ENCODE measurements at places on chromosomes 16 and 17. TPM values are rescaled to one million over a fixed set of nuclear protein-coding genes. Genes with fewer than 3 reads are reported as not detected.

DNA sequence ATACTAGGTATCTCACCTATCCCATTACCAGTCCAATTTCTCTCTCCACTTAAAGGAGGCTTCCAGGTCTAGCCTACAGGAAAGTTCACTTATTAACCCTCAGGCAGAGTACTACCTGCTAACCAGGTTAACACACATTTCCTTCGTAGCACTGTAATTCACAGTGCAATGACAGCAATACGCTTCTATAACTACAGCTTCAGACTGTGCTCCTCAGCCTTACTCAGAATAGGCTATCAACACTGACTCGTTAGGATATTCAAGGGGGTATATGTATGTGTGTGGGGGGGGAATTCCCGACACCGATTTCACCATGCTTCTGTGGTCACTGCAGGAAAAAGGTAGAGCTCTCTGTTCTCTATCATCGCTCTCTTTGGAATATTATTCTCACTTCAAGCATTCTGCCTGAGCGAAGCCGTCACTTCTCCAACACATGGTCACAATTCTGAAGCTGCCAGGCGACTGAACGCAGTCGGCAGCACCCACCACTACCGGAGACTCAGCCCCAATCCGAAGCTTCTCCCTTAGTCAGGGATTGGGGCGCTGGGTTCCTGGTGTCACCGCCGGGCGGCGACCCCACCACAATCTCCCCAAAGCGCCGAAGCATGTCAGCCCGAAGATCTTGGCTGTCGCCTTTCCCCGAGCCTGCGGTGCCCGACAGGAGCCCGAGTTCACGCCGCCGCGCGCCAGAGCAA lies 618 bp downstream of the GGA3 start:
- peak overlapping the region; percentile 99 for H3K4me3 ChIP-seq
- no peaks in the 10 kb centered on the region for H3K36me3 ChIP-seq
- no peaks in the 10 kb centered on the region for H3K27me3 ChIP-seq
- peak overlapping the region; percentile 100 for H3K27ac ChIP-seq

DNA sequence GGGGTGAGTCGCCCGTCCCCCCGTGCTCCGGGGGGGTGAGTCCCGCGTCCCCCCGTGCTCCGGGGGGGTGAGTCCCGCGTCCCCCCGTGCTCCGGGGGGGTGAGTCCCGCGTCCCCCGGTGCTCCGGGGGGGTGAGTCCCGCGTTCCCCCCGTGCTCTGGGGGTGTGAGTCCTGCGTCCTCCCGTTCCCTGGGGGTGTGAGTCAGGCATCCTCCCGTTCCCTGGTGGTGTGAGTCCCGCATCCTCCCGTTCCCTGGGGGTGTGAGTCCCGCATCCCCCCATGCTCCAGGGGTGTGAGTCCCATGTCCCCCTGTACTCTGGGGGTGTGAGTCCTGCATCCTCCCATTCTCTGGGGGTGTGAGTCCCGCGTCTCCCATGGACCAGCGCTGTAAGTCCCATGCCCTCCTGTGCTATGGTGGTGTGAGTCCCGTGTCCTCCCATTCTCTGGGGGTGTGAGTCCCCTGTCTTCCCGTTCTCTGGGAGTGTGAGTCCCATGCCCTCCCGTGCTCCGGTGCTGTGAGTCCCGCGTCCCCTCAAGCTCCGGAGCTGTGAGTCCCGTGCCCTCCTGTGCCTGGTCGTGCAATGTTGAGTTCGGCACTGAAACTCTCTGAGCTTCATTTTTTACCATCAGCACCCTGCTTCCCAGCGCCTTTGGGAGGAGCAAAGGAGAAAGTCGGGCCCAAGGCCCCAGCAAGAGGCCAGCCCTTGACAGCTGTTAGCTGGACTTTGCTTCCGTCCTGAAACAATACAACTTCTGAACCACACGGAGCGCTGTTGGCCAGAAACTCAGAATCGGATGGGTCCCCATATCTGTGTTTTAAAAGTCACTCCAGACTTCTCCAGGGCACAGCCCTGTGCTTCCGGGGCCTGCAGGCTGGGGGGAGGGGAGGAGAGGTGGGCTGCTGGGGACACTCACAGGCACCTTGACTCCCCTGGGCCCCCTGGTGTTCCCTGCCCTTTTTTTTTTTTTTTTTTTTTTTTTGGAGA lies 11.5 kb upstream of the ZC3H18 start:
- peaks cover 12% of the 10 kb centered on the region for H3K4me1 ChIP-seq
- no peak overlapping the region for H3K4me3 ChIP-seq
- H3K36me3 ChIP-seq, result no peaks in the 10 kb centered on the region
- no peak for DNase-seq
- H3K27me3 ChIP-seq, result no peaks in the 10 kb centered on the region
- H3K27ac ChIP-seq, result no peak overlapping the region

GRCh38 chr16:86117756-86118155 lies 218.8 kb downstream of the IRF8 start:
- peaks cover 48% of the 10 kb centered on the region for H3K27me3 ChIP-seq
- H3K4me3 ChIP-seq, result no peak overlapping the region
- no peaks in the 10 kb centered on the region for H3K36me3 ChIP-seq
- DNase-seq, result no peak
- no peak overlapping the region for H3K27ac ChIP-seq

The CRYM gene
- total RNA-seq, result 1.2 TPM

The ARHGAP23 gene
- 25.7 TPM for total RNA-seq

The SLC38A8 gene
- not detected for total RNA-seq

The QRICH2 gene
- total RNA-seq, result 12.3 TPM

DNA sequence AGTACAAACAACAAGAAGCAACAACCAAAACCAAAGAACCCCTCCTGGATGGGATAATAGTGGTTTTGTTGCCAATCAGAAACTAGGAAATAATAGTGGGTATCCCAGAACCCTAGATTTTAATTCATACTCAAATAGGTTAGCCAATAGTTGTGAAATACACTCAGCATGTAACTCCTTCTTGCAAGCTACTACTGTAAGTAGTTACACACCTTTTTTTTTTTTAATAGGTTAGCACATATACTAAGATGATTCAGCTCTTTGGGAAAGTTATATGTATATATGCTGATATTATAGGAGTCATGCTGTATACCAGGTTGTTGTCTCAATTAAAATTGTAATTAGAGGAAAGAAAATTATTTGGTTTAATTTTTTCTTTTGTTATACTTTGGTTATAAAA lies 92.5 kb upstream of the HAS3 start:
- H3K27me3 ChIP-seq, result no peaks in the 10 kb centered on the region
- H3K36me3 ChIP-seq, result peaks cover 11% of the 10 kb centered on the region
- H3K4me1 ChIP-seq, result peaks cover 17% of the 10 kb centered on the region
- no peak overlapping the region for H3K4me3 ChIP-seq
- no peak overlapping the region for H3K27ac ChIP-seq

DNA sequence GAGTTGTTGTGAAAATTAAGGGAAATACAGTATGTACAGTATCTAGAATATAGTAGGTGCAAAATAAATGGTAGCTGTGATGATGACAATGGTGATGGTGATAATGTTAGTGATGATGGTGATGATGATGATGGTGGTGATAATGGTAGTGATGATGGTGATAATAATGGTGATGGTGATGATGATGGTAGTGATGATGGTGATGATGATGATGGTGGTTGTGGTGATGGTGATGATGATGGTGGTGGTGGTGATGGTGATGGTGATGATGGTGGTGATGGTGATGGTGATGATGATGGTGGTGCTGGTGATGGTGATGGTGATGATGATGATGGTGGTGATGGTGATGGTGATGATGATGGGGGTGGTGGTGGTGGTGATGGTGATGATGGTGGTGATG lies 91.3 kb upstream of the FOXF1 start:
- H3K27ac ChIP-seq, result no peak overlapping the region
- no peaks in the 10 kb centered on the region for H3K27me3 ChIP-seq
- peaks cover 14% of the 10 kb centered on the region for H3K4me1 ChIP-seq

The CACNG3 gene
- not detected for total RNA-seq

DNA sequence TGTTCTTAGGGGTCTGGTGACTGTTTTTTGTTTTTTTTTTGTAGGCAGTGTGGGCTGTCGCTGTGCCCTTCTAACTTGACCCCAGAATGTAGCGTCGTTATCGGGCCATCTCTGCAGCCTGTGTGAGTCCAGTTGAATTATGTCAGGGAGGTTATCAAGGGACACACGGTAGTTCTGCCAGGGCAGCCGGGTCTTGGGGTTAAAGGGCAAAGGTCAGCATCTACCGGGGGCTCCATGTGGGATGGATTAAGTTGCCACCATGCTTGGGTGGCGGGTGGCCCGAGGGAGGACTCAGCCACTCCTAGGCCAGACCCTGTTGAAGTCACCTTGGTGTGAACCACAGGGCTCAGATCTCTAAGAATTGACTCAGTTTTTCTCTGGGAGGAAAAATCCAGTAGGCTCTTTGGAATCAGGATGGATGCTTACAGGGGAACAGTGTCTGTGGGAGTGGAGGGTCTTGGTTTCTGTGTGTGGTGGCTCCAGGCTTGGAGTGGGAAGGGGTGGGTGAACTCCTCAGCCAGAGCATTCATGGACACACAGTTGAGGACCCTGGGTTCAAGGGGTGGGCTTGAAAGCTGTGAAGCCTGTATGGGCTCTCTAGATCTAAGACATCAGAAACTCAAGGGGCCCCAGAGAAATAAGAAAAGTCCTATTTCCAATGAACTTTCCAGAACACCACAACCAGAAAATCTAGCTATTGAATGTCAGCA lies 191.7 kb downstream of the IRF8 start:
- H3K36me3 ChIP-seq, result no peaks in the 10 kb centered on the region
- H3K27me3 ChIP-seq, result no peaks in the 10 kb centered on the region
- no peak overlapping the region for H3K4me3 ChIP-seq
- no peak for DNase-seq
- H3K27ac ChIP-seq, result no peak overlapping the region

- no peaks in the 10 kb centered on the region for H3K27me3 ChIP-seq
- peaks cover 33% of the 10 kb centered on the region for H3K4me1 ChIP-seq
- peak overlapping the region; percentile 65 for H3K27ac ChIP-seq
- peak overlapping the region; percentile 95 for H3K4me3 ChIP-seq
Measured at GRCh38 chr17:47895347-47895855, 635 bp upstream of the SP2 start.

DNA sequence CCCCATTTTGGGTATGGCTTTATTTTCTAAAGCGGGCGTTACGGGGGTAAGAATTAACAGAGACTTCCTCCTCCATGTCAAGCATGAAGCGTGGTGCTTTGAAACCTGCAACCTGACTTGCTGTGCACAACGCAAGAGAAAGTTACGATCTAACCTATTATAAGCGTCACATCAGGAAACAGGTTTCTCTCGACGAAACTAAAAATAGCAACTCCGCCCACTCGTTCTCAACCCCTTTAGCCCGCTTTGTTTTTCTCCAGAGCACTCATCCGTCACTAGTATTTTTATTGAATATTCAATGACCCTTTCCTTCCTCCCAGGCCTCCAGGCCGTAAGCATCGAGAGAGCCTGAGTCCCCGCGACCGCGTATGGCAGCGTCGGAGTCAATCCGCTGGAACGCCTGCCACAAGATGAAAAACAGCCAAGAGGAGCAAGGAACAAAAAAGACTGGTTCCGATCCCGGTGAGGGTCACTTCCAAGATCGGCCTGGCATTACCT lies 555 bp downstream of the NUP88 start:
- H3K4me3 ChIP-seq, result peak overlapping the region; percentile 98
- H3K27ac ChIP-seq, result peak overlapping the region; percentile 98
- no peaks in the 10 kb centered on the region for H3K27me3 ChIP-seq
- peaks cover 42% of the 10 kb centered on the region for H3K4me1 ChIP-seq
- DNase-seq, result no peak

DNA sequence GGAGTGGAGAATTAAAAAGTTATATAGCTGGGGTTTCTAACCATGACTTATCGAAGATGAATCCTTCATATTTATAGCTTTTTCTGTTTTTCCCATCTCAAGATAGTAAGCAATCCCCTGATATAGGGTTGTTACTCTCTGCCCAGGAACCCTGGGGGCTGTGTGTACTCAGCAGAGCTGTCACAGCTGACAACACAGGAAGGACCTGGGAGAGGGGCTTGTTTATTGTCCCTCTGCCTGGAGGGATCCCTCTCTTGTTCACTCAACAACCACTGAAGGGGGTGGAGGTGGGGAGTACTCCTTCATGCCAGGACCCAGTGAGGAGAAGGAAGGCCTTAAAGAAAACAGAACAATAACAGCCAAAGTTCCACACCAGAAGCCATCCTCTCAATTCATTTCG lies 19.8 kb downstream of the ASIC2 start:
- no peak overlapping the region for H3K27ac ChIP-seq
- no peak overlapping the region for H3K4me3 ChIP-seq
- no peaks in the 10 kb centered on the region for H3K36me3 ChIP-seq

The ZSWIM7 gene
- 39.0 TPM for total RNA-seq

DNA sequence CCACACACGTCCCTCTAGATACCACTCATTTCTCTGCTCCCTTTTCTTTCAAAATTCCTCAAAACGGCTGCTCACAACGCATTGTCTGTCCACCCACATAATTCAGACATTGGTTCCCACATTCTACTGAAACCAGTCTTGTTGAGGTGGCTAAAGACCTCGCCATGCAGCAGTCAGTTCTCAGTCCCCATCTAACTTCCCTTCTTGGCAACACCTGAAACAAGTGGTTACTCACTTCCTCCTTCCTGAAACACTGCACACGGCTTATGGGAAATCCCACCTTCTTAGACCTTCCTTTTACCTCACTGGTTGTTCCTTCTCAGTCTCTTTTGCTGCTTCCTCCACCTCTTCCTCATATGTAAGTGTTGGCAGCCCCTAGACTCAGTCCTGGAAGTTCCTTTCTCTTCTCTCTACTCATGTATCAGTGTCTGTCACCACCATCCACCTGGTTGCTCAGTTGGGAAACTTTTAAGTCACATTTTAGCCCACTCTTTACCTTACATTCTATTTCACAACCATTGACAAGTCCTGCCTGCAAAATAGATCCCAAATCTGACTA lies 277.1 kb downstream of the CEP112 start:
- H3K27ac ChIP-seq, result no peak overlapping the region
- H3K36me3 ChIP-seq, result peaks cover 23% of the 10 kb centered on the region

GRCh38 chr17:30095507-30096244 lies 20.9 kb upstream of the NSRP1 start:
- H3K4me3 ChIP-seq, result no peak overlapping the region
- H3K4me1 ChIP-seq, result no peaks in the 10 kb centered on the region
- H3K36me3 ChIP-seq, result no peaks in the 10 kb centered on the region
- H3K27me3 ChIP-seq, result no peaks in the 10 kb centered on the region
- DNase-seq, result peak; percentile 28
- H3K27ac ChIP-seq, result no peak overlapping the region

GRCh38 chr17:76275382-76276068 lies 10.4 kb downstream of the UBALD2 start:
- no peak overlapping the region for H3K27ac ChIP-seq
- DNase-seq, result no peak
- no peak overlapping the region for H3K4me3 ChIP-seq
- H3K27me3 ChIP-seq, result no peaks in the 10 kb centered on the region
- H3K36me3 ChIP-seq, result no peaks in the 10 kb centered on the region
- H3K4me1 ChIP-seq, result peaks cover 7% of the 10 kb centered on the region

GRCh38 chr17:55829995-55830612 lies 79.3 kb downstream of the PCTP start:
- peaks cover 65% of the 10 kb centered on the region for H3K27me3 ChIP-seq
- no peak overlapping the region for H3K27ac ChIP-seq
- no peak overlapping the region for H3K4me3 ChIP-seq
- peaks cover 13% of the 10 kb centered on the region for H3K4me1 ChIP-seq
- H3K36me3 ChIP-seq, result no peaks in the 10 kb centered on the region

GRCh38 chr16:22192261-22193062 lies 13.6 kb upstream of the EEF2K start:
- DNase-seq, result no peak
- H3K4me1 ChIP-seq, result peaks cover 41% of the 10 kb centered on the region
- no peak overlapping the region for H3K27ac ChIP-seq
